ENCODE measurements at places on chromosomes 6 and 20.

DNA sequence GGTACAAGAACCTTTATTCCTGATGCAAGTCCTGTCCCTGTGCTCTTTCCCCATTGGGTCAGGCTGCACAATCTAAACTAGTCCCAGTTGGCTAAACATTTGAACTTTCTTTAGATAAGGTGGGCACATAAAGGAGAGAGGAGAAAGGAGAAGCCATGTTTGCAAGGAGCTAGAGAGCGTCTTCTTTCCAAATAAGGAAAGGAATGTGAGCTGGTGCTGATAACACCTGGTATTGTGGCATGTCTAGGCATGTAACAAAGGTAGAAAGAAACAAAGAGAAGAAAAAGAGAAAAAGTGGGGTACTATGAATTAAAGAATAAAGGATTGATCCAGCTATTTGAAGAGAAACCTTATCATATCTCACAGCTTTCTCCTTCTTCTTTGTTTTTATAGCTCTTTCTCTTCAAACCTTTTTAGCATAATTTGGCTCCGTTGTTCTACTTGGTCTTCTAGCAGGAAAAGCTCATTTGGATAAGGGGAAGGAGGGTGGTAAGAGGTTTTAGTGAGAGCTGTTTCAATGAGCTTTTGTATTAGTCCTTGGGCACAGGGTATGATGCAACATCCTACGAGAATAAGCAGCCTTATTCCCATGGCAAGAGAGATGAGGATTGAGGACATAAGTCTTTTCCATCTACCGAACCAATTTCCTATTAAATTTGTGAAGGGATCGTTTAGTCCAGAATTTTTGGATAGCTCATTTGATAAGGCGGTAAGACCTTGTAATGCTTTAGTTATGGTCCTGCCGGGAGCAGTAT is 415.5 kb upstream of the MAN1A1 start:
- no peak for DNase-seq

DNA sequence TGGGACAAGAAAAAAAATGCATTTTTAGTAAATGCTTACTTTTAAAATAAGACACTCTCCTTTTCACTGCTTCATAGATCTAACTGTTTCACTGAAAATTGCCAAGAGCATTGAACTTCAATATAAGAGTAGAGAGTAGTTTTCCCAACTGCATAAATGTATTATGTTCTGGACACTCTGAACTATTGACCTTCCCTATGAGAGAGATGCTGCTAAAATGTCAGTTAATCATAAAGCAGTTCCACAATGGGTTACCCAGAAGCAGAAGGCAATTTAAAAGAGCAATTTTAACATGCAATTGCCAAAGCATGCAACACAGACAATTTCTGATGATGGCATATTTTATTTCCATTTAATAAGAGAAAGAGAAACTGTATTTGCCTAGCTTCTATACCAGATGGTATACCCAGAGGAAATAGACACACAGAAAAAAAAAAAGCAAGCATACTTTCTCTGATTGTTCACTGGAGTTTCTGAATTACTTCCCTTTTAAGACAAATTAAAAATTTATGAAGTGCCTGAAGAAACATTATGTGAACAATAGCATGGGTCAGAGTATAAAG is 279.1 kb upstream of the THEMIS start:
- DNase-seq = no peak

DNA sequence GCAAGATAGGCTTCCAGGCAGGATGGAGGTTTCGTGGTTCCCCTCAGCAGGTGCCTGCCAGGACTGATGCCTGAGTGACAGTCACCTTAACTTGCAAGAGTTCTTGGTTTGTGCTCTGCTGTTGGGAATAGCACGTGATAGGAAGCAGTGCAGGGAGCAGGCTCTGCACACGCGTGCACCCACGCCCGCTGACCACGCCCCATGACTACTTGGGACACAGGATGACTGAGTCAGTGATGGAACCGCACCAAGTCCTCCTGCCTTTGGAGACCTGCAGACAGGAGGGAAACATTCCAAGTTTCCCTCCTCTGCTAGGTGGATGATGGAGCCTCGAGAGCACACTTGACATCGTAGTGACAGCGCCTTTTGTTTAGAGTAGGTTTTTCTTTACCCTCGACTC is 164.2 kb downstream of the DTNBP1 start:
- no peak for DNase-seq

GRCh38 chr6:106702451-106703110 is 73.2 kb downstream of the QRSL1 start:
- no peak for DNase-seq

GRCh38 chr6:39367700-39368099 is 45.2 kb upstream of the KCNK16 start:
- DNase-seq = no peak

GRCh38 chr6:137652961-137653705 is 158.9 kb upstream of the OLIG3 start:
- no peak for DNase-seq

DNA sequence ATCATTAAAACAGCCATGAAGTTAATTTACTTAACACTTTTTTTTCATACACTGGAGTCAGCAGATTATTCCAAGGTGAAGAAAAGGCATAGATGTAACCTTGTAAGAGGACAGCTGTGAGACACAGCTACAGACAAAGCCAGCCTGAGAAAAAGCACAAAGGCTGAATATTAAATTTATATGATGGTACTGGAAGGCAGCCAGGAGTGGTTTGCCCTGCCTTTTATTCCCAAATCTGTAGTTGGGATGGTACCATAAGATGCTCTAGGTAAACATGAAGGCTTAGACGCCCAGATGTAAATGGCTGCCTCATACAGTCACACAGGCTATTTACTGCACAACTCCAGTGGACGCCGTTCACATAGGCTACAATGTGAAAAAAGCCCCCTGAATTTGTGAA is 42.1 kb upstream of the LOC128125822 start:
- DNase-seq = no peak

DNA sequence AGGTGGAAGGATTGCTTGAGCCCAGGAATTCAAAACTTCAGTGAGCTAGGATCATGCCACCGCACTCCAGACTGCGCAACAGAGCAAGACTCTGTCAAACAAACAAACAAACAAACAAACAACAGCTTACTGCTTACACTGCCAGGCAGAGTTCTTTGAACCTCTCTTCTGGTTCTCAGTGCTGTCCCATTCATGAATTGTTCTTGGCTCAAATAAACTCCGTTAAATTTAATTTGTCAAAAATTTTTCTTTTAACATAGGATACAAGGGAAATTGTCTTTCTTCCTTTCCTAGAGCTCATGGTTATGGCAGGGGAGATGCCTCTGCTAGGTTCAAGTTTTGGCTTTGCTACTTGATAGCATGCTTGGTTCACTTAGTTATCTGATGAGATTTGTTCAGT is 29.7 kb upstream of the RFPL4B start:
- no peak for DNase-seq

DNA sequence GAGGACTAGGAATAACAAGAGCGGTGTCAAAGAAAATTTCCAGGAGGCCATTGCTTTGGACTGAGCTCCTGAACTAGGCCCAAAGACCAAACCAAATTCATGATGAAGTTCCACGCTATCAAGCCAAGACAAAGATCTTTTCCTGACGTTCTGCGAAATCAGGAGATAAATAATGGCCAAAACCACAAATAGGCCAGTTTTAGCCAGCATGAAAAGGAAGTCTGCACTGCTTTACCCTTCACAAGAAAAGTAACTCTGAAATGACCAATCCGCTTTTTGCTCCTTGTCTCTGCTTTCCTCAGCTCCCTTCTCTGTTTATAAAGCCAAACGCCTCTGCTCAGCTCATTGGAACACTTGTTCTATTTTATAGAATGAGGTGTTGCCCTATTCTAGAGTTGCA is 6.7 kb downstream of the NCOA5 start:
- DNase-seq = no peak

DNA sequence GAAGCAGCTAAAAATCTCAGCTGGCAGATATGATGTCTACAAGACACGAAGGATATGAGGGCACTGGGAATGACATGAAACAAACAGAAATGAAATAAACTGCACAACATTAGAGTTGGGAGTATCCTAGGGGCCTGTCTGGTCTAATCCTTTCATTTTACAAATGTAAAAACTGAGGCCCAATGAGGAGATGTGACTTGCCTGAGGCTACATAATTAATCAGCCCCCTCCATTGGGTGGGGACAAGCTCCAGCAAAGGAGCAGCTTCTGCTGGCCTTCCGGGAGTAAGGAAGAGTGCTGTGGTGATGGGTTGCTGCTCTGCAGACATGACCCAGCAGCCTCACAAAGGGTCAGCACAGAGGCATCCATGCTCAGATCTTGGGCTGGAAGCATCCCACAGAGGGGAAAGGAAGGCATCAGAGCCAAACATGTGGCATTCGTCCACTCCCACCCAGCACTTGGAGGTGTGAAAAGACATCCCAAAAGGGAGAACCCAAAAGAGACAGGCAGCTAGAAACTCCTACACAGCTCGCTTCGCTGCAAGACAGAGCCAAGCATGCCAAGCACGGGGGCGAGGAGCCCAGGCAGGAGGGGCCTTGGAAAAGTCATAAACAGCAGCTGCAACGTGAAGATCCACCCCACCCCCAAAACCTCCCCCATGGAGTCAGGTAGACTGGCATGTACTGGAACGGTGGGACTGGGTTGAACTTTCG is 183.7 kb downstream of the UNC5CL start:
- DNase-seq = no peak

Data from stimulated activated CD8-positive, alpha-beta memory T cell treated with anti-CD3 and anti-CD28 coated beads, Interleukin-7, amount 100 ng/mL, for 4 hours (primary cell).